ENCODE measurements at places on chromosomes 4 and X. TPM values are rescaled to one million over a fixed set of nuclear protein-coding genes. Genes with fewer than 3 reads are reported as not detected.

DNA sequence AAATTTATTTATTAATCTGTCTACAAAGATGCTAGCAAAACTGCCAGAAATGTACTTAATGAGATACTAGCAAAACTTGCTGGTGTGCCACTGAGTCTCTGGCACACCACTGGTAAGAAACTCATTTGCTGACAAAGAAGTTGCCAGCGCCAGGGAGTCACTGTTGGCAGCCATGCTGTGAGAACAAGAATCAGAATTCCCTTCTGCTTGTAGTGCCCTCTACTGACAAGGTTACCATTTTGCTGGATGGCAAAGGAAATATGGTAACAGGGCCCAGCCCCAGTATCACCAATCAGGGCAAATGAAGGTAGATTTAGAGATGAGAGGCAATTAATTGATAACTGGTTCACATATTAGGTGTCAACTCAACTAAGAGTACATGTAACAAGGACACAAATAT lies 750.1 kb upstream of the ADGRL3 start:
- DNase-seq, result no peak

DNA sequence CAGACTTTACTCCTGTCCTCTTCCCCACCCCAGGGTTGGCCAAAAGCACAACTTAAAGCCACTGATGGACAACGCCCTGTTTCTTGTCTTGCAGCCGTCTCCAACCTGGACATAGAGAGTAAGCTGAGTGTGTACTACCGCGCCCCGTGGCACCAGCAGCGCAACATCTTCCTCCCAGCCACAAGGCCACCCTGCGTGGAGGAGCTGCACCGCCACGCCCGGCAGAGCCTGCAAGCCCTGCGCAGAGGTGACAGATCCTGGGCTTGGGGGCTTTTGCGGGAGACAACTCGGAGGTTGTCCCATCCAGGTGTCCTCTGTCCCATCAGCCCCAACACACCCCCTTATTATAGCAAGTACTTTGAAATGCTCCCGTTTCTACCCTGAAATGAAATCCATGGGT lies 49.6 kb upstream of the SCML1 start:
- no peak for DNase-seq

GRCh38 chr4:103108542-103108941 lies 8.9 kb upstream of the BDH2 start:
- no peak for DNase-seq

- no peak for DNase-seq
These were observed 3.1 kb downstream of the NKX3-2 start for GRCh38 chr4:13541176-13541604.

DNA sequence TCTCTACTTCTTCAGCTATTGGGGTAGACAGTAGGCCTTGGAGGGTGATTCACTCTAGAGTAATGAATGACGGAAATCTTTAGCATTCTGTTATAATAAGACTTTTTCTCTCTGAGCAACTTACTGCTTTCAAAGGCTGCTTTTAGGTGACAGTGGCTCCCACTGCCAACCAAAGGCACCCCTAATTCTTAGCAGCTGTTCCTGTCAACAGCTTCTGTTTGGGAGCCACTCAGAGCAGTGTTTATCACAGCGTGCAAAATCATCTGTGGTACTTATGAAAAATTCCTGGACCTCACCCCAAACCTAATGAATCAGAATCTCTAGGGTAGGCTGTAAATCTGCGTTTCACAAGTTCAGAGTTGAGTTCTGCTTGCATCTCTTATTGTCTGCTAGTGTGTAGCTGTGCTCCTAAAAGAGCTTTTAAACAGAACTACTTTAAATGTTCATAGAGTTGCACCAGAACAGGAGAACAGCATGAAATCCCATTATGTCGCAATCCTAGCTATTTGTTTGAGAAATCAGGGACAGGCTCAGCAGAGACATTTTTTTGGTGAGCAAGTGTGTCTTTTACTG lies 52.8 kb upstream of the POU4F2 start:
- DNase-seq, result no peak

DNA sequence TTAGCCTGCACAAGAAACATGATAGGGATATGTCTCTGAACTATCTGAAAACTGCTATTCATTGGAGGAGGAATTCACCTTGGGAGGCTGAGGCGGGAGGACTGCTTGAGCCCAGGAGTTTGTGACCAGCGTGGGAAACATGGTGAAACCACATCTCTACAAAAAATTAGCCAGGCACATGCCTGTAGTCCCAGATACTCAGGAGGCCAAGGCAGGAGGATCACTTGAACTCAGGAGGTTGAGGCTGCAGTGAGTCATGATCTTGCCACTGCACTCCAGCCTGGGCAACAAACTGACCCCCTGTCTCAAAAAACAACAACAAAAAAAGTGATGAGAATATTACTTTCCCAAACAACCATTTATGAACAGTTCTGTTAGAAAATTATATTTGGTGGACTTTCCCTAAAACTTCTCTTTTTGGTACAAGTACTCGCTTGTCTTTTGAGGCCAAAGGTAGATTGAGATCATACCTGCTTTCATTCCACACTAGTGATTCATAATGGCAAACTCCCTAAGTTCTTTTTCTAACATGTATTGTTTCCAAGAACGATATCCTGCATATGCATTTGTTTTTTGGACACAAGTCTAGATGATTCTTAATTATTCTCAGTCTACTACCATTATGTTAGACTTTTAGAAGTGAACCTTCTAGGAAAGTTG lies 33.4 kb downstream of the METTL14 start:
- DNase-seq, result no peak

- no peak for DNase-seq
These were observed 25.0 kb downstream of the ADGRA3 start for GRCh38 chr4:22490718-22491315.

- no peak for DNase-seq
These were observed 7.2 kb downstream of the NR0B1 start for GRCh38 chrX:30301963-30302362.

DNA sequence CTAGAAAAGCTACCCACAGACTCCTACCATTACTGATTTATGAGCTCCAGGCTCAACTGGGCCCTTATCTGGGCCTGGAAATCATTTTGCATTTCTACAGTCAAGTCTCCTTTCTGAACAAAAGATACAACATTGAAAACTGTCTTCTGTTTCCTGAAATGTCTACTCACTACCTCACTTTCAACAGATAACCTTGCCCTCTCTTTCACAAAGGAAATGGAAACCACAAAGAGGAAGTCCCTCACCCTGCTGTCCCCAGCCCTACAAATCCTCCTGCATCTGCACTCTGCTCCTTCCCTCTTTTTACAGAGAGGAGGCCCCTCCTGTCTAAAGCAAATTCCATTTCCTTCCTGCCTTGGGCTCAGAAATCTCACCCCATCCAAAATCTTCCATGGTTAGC lies 24.8 kb upstream of the CYBB start:
- no peak for DNase-seq

- DNase-seq, result no peak
These were observed 368.9 kb downstream of the SLITRK2 start for GRCh38 chrX:146186540-146186939.

Gene SPANXN4
- total RNA-seq, result not detected

DNA sequence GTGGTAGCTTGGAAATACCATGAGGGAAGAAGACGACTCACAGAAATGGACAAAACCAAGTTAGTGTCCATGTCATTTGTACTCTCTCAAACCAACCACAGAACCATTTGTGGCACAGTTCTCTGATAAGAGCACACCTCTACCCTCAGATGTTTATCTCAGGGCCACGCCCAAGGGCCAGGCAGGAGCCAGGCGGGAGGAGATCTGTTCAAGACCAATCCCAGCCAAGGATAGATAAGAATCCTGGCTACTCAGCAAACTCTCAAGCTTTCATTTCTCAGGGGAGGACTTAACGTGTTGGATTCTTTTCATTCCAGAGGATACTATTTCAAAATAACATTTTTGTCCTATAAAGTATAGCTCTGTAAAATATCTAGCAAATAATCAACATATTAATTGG lies 95.0 kb downstream of the NYX start:
- DNase-seq, result no peak

GRCh38 chr4:80454556-80454955 lies 119.0 kb downstream of the CFAP299 start:
- DNase-seq, result no peak

DNA sequence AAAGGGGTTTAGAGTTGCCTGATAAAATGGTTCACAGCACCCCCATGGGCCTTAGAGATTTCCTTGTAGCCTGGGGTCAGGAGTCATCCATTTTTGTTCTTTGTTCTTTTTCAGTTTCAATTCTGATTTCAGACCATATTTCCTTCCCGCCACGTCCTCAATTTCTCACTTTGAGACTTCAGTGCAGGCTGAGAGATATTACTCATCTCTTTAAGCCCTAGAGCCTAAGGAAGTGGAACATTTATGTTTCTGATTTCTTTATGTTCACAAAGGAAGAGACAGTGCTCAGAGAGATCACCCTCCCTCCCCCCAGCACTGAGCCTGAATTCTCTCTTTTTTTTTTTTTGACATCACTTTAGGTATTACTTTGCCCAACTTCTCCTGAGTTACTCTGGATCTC lies 56.3 kb downstream of the MSN start:
- DNase-seq, result no peak

GRCh38 chr4:55887594-55887993 lies 34.1 kb downstream of the EXOC1 start:
- DNase-seq, result no peak

DNA sequence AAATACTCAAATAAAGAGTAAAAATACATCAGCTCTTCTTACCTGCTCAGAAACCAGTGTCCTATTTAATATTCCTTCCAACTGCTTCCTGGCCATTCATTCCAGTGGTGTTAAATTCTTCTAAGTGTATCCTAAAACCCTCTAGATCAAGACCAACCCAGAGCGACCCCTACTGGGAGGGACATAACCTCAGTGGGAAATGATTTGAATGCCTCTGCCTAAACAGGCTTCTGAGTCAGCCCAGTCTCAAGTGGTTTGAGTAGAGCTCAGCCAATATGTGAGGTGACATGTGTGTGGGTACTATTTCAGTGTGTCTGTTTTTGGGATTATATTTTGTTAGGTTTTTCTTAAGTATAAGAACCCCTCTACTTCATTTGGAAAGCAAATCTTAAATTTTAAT lies 133.6 kb upstream of the ARHGEF9 start:
- DNase-seq, result no peak

Gene GABRB1
- not detected for total RNA-seq

DNA sequence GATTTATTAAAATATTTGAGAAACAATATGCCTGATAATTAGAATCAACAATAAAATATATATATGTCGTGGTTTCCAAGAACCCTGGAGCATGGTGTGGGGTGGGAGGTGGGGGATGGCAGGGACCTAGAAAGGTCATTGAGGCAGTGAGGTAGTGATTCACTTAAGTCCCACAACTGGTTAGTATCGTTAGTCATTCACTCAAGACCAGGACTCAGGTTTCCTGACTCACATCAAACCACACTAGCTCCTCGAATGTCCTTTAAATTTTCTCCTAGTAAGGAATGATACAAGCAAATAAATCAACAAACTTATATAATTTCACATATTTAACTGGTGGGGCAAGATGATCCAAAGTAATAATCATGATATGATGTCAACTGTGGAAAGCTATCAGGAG lies 158.8 kb upstream of the AADAT start:
- no peak for DNase-seq

Gene BEX1
- total RNA-seq, result 2.2 TPM

GRCh38 chrX:53681661-53682060 lies 4.9 kb downstream of the HUWE1 start:
- no peak for DNase-seq

GRCh38 chr4:152663203-152664066 lies 16.4 kb downstream of the TMEM154 start:
- DNase-seq, result no peak

Gene NALF2
- total RNA-seq, result not detected

Gene PAK3
- 1.6 TPM for total RNA-seq

DNA sequence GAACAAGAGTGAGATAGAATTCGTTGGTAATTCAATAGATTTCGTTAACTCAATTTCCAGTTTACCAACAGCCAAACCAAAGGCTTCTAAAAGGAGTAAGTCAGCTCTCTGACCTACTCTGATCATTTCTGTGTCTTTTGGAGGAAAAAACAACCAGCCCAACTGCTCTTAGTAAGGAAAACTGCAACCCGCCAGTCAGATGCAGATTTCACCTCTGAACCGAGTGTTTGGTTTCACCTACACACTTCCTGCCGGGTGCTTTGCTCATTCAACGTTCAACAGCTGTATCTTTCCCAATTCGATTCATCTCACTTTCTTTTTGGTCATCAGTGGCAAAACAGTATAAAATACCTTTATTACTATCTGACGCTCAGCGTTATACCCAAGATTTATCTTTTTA lies 24.5 kb downstream of the TMSB4X start:
- no peak for DNase-seq
